Hair follicular keratinocyte (primary cell): ENCODE measurements at places on chromosomes 7 and 10. TPM values are rescaled to one million over a fixed set of nuclear protein-coding genes. Genes with fewer than 3 reads are reported as not detected.

ADAM8 gene
- total RNA-seq = 115 and 143 TPM in 2 replicates

TMEM26 gene
- not detected in 2 replicates for total RNA-seq

FANK1 gene
- 2.1 and 3.3 TPM in 2 replicates for total RNA-seq

ZNF33B gene
- total RNA-seq = 5.2 and 5.5 TPM in 2 replicates

TMEM176A gene
- 0.23 TPM in 1 of 2 replicates, not detected in the other for total RNA-seq

EDRF1 gene
- 8.9 and 12.1 TPM in 2 replicates for total RNA-seq

SUN3 gene
- total RNA-seq = not detected in 2 replicates

GNAT3 gene
- total RNA-seq = not detected in 2 replicates

EIF5AL1 gene
- 0.31 and 0.84 TPM in 2 replicates for total RNA-seq

TMEM270 gene
- total RNA-seq = not detected in 2 replicates

MINDY4 gene
- total RNA-seq = 1.5 and 2.1 TPM in 2 replicates

FIS1 gene
- 223 and 251 TPM in 2 replicates for total RNA-seq

GNG11 gene
- total RNA-seq = 1.2 and 1.7 TPM in 2 replicates

NPFFR1 gene
- total RNA-seq = not detected in 2 replicates

TECTB gene
- not detected in 2 replicates for total RNA-seq

DUSP5 gene
- total RNA-seq = 87.9 and 109 TPM in 2 replicates

GPR37 gene
- total RNA-seq = 0.34 and 0.78 TPM in 2 replicates

KMT2E gene
- 17.2 and 30.5 TPM in 2 replicates for total RNA-seq

UCMA gene
- not detected in 2 replicates for total RNA-seq

C10orf53 gene
- not detected in 2 replicates for total RNA-seq

CALCR gene
- not detected in 2 replicates for total RNA-seq

OPALIN gene
- not detected in 2 replicates for total RNA-seq
